ENCODE measurements at places on chromosomes 5 and 9. TPM values are rescaled to one million over a fixed set of nuclear protein-coding genes. Genes with fewer than 3 reads are reported as not detected.

GRCh38 chr5:158714049-158714643 is 385.6 kb downstream of the EBF1 start:
- no peaks in the 10 kb centered on the region for H3K4me1 ChIP-seq
- H3K4me3 ChIP-seq, result no peak overlapping the region
- DNase-seq, result no peak
- no peak overlapping the region for H3K27ac ChIP-seq

GRCh38 chr9:86968258-86968920 is 21.1 kb upstream of the GAS1 start:
- H3K27me3 ChIP-seq, result no peaks in the 10 kb centered on the region
- no peak for DNase-seq
- H3K27ac ChIP-seq, result no peak overlapping the region

Gene SAXO1
- total RNA-seq, result 4.7 TPM

GRCh38 chr5:160921-161802 is 30.1 kb upstream of the LRRC14B start:
- no peak for DNase-seq
- no peak overlapping the region for H3K27ac ChIP-seq
- no peaks in the 10 kb centered on the region for H3K4me1 ChIP-seq
- peaks cover 24% of the 10 kb centered on the region for H3K27me3 ChIP-seq

Gene FOXD4L5
- not detected for total RNA-seq

GRCh38 chr5:126516133-126516532 is 78.9 kb downstream of the ALDH7A1 start:
- peaks cover 36% of the 10 kb centered on the region for H3K4me1 ChIP-seq
- no peaks in the 10 kb centered on the region for H3K36me3 ChIP-seq
- peak; percentile 62 for DNase-seq
- no peaks in the 10 kb centered on the region for H3K27me3 ChIP-seq
- H3K27ac ChIP-seq, result no peak overlapping the region
